Stimulated activated CD4-positive, alpha-beta T cell treated with anti-CD3 and anti-CD28 coated beads, Interleukin-1b, Interleukin-23, amount 100 ng/mL, for 1 hour (primary cell): ENCODE measurements at places on chromosomes 13 and 19.

GRCh38 chr13:40490086-40490758 is 176.2 kb downstream of the FOXO1 start:
- DNase-seq = no peak

DNA sequence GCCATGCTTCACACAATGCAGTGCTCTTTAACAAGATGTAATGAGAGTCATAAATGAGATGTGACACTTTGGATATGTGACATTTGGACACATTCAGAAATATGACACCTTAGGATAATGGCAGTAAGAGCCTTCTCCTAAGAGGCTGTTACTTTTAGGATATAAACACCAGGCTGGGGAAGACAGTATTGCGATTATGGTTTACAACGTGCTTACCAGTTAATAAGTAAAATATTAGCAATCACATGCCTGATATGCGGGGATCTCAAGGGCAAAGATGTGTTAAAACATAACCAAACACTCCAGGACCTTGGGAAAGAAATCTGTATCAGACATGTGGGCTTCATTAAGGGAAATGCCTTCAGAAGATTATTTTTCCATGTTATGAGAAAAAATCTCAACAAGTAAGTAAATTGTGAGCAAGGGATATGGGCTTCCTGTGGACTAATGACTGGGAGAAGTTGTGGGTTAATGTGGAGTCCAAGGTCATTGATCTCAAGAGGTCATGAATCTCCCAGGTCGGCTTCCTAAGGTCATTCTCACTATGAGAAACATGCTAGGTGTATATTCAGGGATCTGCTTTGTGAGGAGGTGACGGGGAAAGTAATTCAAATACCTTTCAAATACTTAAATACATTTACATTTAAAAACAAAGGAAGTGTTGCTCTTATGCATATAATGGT is 105.3 kb downstream of the STARD13 start:
- DNase-seq = no peak

DNA sequence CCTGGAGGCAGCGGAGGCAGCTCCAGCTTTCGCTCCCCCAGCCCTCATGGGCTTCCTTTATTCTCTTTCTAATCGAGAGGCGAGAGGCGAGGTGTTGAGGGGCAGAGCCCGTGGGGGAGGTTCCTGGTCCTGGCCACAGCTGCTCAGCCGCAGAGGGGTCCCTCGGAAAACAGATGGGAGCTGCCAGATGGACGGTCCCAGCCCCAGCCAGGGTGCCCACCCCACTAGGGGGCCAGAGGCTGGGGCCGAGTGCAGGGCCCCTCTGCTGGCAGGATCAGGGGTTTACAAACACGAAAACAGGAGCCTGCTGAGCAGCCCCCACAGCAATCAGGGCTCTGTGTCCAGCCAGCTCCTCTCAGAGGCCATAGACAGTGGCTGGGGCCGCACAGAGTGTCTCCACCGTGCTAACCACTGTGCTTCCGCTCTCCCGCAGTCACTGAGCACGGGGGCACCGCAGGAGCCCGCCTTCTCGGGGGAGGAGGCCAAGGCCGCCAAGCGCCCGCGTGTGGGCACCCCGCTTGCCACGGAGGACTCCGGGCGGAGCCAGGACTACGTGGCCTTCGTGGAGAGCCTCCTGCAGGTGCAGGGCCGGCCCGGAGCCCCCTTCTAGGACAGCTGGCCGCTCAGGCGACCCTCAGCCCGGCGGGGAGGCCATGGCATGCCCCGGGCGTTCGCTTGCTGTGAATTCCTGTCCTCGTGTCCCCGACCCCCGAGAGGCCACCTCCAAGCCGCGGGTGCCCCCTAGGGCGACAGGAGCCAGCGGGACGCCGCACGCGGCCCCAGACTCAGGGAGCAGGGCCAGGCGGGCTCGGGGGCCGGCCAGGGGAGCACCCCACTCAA is 182.2 kb downstream of the KDM4B start:
- DNase-seq = no peak

GRCh38 chr19:19458110-19458816 is 52.8 kb downstream of the GATAD2A start:
- no peak for DNase-seq

- no peak for DNase-seq
Measured at GRCh38 chr19:56310462-56310861, 4.2 kb downstream of the ZSCAN5A start.

- DNase-seq = no peak
Measured at GRCh38 chr13:64510747-64511146, 2719.4 kb downstream of the PCDH9 start.

GRCh38 chr13:67299751-67300150 is 69.6 kb upstream of the PCDH9 start:
- DNase-seq = no peak

DNA sequence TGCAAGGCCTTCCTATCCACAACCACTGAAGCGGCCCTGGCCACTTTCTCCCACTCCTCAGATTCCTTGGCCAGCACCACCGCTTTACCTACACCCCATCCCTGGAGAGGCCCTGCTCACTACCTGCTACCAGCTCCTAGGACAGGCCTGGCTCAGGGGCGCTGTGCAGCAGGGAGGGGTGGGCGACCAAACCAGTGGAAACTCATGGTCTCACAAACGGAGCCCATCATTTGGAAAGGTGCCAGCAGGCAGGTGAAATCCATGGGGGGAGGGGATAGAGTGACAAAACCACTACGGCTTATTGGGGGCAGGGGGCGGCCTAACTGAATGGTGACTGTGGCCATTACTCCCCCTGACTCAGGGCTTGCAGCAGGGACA is 27.6 kb downstream of the C19orf47 start:
- DNase-seq = no peak

- DNase-seq = no peak
Measured at GRCh38 chr13:50006426-50007135, 8.7 kb upstream of the KCNRG start.

- no peak for DNase-seq
Measured at GRCh38 chr13:88926890-88927502, 1255.8 kb downstream of the SLITRK5 start.

DNA sequence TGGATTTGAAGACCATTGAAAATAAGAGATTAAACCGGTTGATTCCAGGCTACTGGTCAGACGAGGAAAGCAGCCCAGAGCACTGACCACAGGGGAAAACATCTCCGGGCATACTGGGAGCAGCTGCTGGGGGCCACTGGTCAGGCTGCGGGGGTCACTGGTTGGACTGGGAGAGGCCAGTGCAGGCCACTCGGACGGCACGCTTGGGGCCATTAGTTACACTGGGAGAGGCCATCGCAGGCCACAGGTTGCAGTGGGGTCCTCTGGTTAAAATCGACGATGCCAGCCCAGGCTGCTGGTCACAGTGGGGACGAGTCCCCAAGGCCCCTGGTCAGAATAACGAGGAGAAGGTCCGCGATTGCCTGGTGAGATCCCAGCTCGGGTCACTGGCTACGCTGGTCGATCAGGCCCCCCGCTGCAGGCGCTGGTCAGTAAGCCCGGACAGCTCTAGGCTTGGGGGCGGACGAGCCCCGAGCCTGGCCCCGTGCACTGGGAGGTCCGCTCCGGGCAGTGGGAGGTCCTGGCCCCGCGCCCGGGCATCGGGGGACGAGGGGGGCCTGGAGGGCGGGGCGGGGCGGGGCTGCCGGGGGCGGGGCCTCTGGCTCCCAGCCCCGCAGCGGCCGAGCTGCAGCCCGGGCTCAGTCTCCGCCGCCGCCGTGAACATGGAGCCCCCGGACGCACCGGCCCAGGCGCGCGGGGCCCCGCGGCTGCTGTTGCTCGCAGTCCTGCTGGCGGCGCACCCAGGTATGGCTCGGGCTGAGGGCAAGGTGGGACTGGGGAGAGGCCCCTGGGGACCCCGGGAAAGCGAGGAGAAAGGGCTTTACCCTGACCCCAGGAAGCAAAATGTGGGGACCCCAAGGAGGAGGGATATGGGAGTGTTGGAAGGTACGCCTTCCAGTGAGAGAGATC is at the start of gene BCAM:
Gene BCAM, plus strand, starts transcription at position 641 of the 909 bp plus-strand sequence. Its CDS starts 22 bp downstream, at position 663.
- no peak for DNase-seq

DNA sequence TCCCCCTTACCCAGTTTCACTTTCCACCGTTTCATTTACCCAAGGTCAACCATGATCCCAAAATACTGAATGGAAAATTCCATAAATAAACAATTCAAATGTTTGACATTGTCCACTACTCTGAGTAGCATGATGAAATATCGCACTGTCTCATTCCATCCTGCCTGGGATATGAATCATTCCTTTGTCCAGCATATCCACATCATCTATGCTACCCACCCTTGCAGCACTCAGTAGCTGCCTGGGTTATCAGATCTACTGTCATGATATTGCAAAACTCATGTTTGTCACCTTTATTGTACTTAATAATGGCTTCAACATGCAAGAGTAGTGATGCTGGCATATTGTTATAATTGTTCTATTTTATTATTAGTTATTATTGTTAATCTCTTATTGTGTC is 263.9 kb upstream of the NBEA start:
- DNase-seq = no peak

GRCh38 chr19:34172661-34173192 is 423 bp downstream of the LSM14A start:
- peak; percentile 12 for DNase-seq

GRCh38 chr19:35493971-35494370 is 3.7 kb upstream of the KRTDAP start:
- DNase-seq = no peak

GRCh38 chr19:19056636-19057275 is 7.0 kb upstream of the SLC25A42 start:
- no peak for DNase-seq

GRCh38 chr13:48654511-48654910 is 782 bp downstream of the CYSLTR2 start:
- DNase-seq = no peak

GRCh38 chr19:41095703-41096102 is 7.5 kb downstream of the CYP2A13 start:
- no peak for DNase-seq

DNA sequence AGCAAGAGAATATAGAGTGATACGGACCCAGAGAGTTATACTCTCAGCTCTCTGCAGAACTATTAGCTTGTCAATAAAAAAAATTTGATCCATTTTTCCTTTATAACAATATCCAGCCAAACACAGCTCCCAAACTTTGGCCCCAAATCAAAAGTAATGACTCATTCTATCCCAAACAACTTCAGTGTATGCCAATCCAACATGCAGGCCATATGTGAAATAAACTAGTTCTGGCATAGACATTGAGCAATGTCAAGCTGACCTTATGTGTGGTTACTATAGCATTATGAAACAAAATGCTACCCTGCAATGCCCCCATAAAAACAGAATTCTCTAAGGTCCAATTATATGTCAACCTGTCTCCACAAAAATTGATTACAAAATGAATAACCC is 209.5 kb downstream of the DNAJC15 start:
- no peak for DNase-seq

DNA sequence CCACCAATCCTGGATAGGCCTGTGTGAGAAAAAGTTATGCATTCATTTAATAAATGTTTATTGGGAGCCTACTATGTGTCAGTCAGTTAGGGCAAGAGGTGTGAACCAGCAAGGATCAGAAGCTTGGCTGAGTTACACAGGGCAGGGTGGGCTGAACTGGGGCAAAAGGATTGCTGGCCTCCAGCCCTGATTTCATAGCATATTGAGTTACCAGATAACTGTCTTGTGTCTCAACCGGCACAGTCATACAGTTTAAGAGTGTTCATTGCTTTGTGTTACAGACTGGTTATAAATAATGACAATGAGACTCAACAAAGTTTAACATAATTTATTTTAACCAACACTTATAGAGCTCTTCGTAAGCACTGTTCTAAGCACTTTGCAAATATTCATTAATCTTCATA is 253.8 kb downstream of the DLEU7 start:
- DNase-seq = no peak
